Trophoblast cell (in vitro differentiated cells and primary cell): ENCODE measurements at places on chromosomes 2 and 18.

GRCh38 chr2:203673933-203674332 lies 32.5 kb upstream of the CD28 start:
- DNase-seq, result no peak

GRCh38 chr2:66547887-66548286 lies 113.0 kb downstream of the MEIS1 start:
- no peak for DNase-seq

GRCh38 chr18:63905361-63905760 lies 2.4 kb upstream of the SERPINB10 start:
- peak; percentile 4 for DNase-seq

GRCh38 chr18:72336786-72337185 lies 207.4 kb downstream of the CBLN2 start:
- DNase-seq, result no peak

DNA sequence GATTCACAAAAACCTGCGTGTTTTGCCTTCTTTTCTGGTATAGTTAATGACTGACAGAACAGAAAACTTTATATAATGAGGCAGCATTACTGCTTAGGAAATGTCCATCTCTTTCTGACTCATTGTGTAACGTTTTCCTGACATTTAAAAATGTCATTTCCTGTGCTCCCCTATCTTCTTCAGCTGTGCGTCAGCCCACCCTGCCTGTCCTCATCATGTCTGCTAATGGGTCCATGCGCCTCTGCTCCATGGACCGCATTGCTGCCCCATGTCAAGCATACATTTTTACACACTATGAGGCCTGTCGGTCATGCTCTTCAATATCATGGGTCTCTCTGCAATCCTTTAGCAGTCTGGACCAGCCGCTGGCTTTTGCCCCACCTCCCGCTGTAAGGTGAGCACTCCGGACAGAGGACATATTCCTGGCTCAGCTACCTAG lies 234.3 kb downstream of the CDCA7 start:
- DNase-seq, result no peak

DNA sequence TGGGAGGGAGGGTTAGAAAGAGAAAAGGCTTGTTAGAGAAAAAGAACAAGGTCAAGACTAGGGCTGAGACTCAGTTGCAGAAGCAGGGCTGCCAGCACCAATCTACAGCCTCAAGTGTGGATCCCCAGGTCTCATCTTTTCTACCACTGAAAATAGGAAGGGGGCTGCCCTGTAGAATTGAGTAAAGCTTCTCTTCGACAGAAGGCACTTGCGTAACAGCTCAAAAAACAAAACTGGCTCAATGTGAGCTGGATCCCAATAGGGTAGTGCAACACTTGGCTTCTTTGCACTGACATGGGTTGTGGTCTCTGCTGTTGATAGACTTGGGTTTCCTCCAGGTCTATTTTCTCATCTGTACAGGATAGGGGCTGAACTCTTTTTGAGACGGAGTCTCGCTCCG lies 1.8 kb upstream of the MPV17 start:
- DNase-seq, result no peak

- no peak for DNase-seq
Observed at GRCh38 chr2:108825736-108826135, 39.2 kb downstream of the CCDC138 start.

GRCh38 chr2:179422037-179422643 lies 157.5 kb upstream of the SESTD1 start:
- peak; percentile 66 for DNase-seq

GRCh38 chr2:120683081-120683480 lies 52.6 kb upstream of the GLI2 start:
- no peak for DNase-seq

DNA sequence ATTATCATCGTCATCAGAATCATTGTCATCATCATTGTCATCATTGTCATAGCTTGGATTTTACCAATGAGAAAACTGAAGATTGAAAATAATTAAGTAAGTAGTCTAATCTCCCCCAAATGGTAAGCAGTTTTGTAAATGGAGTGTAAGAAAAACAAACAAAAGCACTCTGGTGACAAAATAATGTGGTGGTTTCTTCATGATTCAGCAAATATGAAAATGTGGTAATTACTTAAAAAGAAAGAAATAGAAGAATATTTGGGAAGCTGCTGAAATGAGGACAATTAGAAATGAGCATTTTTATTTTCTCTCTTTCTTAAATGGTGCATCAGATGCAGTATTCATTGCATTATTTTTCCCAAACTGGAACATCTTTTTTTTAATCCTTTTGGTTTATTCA lies 514.4 kb downstream of the DCDC2C start:
- DNase-seq, result no peak

- DNase-seq, result no peak
Observed at GRCh38 chr2:226187616-226188015, 612.0 kb downstream of the IRS1 start.

DNA sequence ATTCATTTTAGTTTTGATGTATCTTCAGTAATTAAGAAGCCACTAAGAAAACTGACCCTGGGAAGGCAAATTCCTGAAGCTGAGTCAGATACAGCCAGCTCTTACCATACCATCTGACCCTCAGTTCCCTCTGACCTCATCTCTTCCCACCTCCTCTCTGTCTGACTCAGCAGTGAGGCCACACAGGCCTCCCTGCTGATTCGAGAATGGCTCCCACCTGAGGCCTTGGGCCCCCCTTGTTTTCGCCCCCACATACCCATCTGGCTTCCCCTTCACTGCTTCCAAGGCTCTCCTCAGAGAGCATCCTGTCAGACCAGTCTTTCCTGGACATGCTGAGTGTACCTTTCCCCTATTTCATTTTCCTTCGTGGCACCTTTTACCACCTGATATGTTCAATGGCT lies 71.0 kb upstream of the CYP1B1 start:
- DNase-seq, result peak; percentile 58

DNA sequence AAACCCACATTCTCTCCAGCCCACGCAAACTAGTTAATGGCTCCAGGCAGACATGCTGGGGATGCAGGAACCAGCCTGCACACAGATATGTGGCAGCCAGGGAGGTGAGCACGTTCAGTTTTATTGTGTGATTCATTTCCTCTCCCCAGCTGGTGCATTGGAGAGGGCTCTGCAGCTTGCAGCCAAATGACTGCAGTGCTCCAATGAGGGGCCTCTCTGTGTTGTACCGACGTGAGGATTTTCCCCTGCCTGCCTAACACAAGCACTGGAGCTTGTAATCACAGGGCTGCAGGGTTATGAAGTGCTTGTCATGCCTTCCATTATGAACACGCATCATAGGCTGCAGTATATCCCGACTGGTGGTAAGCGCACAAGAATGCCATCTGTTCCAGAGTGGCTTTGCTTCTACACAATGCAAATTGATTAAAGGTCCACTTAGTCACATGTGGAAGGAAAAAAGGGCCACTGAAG lies 92.3 kb upstream of the THUMPD2 start:
- DNase-seq, result no peak

- DNase-seq, result no peak
Observed at GRCh38 chr2:171181064-171182049, 20.7 kb upstream of the TLK1 start.

GRCh38 chr2:39381653-39382052 lies 55.4 kb downstream of the MAP4K3 start:
- DNase-seq, result no peak

DNA sequence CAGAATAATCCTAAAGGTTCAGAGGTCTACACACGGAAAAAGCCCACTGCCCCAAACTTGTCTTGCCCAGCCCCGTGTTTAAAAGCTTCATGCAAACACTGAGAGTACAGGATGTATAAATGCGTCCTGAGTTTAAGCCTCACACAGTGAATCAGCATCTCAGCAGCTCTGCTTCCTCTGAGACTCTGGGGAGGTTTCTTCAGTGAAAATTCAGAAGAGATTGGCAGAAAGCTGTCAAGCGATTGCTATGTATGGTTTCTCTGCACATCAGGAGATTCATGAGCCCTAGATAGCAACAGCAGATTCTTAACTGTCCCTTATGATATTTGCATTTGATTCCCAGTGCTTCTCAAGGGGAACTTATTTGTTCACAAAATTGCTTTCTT lies 27.1 kb downstream of the CRACDL start:
- no peak for DNase-seq

DNA sequence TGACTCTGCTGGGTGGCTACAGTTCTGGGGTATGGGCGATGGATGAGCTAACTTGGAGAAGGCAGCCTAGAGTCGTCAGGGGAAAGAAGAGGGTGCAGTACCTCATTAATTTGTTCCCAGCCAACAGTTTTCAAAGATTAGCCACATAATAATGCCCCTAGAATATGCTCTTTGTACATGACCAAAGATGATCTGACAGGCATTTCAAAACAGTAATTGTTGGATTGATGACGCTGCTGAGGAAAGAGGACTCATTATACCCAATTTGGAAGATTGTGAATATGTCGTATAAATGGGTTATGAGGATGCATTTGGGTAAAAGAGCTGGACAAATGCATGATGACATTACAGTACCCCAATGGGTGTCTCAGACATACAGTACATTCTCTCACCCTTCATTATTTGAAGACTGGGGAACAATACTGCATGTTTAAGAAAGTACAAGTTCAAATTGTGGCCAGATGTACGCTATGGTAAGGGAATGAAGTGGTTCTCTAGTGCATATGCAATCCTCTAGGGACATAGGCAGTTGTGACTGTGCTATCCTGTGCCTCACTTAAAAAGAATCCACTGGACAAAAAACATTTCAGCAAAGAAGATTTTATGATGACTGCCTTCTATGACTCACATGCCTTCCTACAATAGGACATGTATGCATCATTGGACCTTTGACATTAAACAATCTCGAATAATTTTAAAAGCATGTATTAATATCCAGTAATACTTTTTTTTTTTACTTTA lies 233.2 kb downstream of the CNTNAP5 start:
- no peak for DNase-seq

- no peak for DNase-seq
Observed at GRCh38 chr2:134642938-134643337, 75.9 kb downstream of the TMEM163 start.

DNA sequence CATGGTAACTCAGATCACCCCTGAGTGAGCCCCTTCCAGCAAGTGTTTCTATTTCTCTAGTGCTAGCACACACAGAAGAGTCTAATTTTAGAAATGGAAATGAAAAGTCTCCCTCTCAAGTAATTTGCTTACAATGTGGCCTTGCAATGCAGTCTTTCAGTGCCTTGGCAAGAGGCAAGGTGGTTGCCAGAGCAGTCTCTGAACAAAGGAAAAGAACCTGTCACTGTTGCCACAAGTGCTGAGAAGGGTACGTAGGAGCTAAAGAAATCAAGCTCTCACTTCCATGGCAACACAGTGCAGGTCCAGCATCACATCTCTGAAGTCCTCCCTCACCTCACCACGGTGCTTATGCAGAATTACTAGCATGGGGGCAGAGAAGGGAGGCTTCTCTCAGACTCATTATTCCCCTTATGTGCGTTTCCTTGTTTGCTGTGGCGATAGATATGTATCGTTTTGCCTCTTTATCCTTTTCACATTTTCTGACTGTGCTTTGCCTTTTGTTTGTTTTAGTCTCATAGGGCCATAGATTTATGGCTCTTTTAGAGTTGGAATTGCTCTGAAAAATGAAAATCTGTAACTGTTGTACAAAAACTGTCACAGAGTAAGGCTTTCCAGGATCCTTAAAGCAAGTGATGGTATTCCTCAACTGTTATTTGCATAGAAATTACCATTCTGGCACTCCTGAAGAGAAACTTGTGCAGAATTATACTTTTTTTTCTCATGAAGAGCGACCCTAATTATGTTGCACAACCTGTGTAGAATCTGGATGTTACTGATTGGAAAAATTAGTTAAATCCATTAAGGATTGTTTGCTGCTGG lies 164.8 kb downstream of the CCDC85A start:
- no peak for DNase-seq

DNA sequence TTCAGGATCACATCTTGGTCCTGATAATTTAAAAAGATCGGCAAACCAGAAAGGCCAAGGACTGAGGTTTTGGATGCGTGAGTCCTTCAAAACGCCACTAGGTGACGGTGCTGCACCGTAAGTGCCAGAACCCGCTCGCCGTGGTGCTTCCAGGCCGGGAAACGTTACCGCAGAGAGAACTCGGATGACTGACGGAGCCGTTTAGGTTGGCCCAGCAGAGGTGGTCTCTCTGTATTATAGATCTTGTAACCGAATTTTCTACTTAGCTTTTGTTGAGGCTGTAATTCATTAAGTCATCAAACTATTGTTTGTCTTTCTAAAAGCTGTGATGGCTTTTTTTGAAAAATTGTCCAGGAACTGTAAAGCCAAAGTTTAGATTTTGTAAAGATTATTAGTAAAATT lies 39.8 kb upstream of the ADCYAP1 start:
- DNase-seq, result peak; percentile 82

DNA sequence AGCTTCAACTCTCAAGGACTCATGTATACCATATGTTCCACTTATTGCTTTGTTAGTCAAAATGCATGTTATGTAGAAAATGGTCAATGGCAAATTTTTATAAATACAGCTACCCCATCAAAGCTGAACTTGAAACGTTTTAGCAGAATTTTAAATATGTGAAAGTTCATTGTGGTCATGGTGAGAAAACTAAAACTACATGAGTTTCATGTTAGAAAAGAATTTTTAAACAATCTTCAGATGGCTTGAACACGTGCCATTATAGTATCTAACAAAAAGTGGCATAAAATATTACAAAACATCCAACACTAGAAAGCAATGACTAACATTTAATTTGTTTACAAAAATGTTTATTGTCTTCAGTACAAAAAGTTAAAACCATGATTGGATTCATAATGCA lies 246.0 kb upstream of the KCNJ3 start:
- no peak for DNase-seq

GRCh38 chr2:152448606-152449005 lies 113.6 kb downstream of the FMNL2 start:
- no peak for DNase-seq

- no peak for DNase-seq
Observed at GRCh38 chr2:120590841-120591240, 144.8 kb upstream of the GLI2 start.

DNA sequence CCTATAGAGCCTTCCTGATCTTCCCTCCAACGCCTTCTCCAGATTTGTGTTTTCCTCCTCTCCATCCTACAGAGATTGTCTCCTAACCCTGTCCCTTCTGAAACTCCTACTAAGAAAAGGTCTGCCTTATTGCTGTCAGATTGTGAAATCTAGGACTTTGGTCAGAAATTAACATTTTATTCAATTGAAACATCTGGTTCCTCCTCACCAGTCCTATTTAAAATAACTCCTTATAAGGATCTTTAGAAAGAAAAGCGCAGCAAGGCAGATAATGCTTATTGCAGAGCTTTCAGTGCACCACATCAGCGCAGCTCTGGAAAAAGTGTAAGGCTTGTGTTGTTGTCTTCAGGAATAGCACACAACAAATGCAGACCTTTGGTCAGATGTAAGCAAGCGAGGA lies 477.8 kb upstream of the CHST9 start:
- DNase-seq, result no peak

DNA sequence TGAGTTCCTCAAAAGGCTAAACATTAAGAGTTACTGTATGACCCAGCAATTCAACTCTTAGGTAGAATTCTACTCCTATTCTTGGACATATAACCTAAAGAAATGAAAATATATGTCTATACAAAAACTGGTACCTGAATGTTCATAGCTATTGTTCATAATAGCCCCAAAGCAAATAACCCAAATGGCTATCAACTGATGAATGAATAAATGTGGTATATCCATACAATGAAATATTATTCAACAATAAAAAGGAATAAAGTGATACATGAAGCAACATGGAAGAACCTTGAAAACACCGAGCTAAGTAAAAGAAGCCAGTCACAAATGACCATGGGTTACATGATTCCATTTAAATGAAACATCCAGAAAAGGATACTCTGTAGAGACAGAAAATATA lies 114.6 kb downstream of the BAZ2B start:
- no peak for DNase-seq
